Fibroblast of skin of right quadriceps (primary cell): ENCODE measurements at places on chromosomes 6 and 20.
A peak's percentile ranks its signal among the peaks of the same experiment; 100 is the strongest.

DNA sequence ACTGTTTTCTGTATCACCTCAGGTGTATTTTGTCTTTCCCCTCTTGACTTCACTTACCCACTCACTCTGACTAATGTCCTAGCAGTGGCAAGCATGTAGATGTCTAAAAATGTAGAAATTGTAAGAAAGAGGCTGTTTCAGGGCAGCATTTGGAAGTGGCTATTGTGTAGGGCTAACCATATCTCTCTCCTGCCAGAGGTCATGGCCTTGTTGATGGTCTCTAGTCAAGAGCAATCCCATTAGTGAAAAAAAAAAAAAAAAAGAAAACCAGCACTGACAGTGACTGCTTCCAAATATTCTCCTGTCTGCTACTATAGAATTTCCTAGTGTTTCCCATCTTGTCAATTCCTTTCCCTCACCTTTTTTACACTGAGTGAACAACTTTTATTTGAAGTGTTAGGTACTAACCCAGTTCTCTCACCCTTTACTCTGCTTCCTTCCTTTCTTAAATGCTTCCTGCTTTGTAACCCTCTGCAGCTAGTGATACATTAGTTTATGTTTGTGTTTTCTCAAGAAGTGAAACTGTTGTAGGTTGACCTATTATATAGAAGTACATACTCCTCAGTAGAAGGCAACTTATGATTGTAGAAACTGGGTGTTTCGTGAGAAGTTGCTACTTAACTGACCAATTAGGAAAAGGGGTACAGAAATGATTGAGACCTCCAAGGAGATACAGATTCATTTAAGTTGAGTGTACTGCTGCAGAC, 174.1 kb upstream of the PTPRK start:
- no peak for DNase-seq

GRCh38 chr6:134722200-134722870, 227.6 kb downstream of the ALDH8A1 start:
- DNase-seq: peak; percentile 84

GRCh38 chr20:59740621-59741020, 136.3 kb downstream of the PHACTR3 start:
- DNase-seq: no peak

DNA sequence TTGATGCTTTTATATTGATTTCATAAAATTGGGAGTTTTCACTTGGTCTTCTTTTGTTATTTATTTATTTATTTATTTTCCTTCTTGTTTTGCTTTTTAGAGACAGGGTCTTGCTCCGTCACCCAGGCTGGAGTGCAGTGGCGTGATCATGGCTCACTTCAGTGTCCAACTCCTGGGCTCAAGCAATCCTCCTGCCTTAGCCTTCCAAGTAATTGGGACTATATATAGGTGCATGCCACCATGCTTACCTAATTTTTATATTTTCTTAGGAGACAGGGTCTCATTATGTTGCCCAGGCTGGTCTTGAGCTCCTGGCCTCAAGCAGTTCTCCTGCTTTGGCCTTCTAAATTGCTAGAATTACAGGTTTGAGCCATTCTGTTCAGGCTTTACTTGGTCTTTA, 38.3 kb upstream of the MYLK2 start:
- no peak for DNase-seq

GRCh38 chr20:37453836-37454235, 67.2 kb upstream of the NNAT start:
- no peak for DNase-seq

DNA sequence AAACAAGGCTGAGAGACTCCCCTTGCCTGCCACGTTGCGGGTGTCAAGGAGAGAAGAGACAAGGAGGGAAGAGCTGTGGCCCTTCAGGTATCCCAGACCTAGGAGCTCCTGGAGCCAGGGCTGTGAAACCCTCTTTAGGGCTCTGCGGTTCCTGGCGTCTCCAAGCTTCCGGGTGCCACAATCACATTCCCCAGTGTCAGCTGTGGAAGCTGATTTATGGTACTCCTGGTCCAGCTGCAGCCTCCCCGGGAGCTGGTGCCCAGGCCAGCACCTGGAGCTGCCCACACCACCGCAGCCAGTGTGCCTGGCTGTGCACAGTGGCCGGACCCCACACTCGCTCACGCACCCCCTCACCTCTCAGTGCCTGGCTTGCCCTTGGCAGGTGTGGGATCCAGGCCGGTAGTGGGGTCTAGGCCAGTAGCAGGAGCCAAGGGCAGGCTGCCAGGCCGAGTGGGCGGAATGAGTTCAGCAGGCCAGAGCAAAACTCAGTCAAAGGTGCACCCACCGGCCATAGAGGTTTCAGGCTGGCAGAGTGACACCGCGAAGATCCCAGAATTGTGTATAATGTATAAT, 58.9 kb upstream of the L3MBTL3 start:
- no peak for DNase-seq

DNA sequence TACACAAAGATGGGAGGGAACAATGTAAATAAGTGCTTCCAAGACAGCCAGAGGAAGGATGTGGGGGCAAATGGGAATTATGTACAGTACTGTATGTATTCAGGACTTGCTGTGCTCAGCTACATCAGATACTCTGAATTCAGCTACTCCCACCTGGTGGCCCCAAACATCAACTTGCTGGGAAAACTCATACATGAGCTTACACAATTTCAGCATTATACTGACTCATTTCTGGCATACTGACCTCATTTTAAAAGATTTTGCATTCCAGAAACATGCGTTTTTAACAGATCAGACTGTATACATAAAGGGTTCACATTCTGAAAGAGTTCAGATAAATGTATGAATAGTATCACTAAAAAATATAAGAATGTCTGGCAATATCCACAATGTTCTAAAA, 59.7 kb downstream of the GPX5 start:
- peak; percentile 78 for DNase-seq
